ENCODE measurements at places on chromosomes 7 and 10.

- no peak for DNase-seq
Observed at GRCh38 chr10:80204677-80205476, 460 bp downstream of the ANXA11 start.

DNA sequence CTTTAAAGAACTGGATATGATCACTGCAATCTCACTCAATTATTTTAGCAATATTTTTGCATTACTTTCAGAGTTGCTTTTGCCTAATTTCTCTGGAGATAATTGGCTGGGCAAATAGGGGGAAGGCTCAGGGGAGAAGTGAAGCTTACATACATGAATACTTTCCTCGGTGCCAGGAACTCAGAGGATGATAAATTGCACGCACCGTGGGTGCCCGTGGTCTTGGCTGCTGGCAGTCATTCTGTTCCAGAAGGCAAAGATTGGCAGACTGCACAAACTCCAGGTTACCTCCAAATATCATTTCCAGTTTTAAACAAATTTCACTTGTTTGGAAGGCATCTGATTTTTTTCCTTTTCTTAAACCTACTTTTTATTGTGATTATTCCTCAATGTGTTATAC lies 197.8 kb upstream of the TMEM72 start:
- DNase-seq: no peak

- DNase-seq: no peak
Observed at GRCh38 chr7:66460921-66461361, 167.7 kb upstream of the KCTD7 start.

DNA sequence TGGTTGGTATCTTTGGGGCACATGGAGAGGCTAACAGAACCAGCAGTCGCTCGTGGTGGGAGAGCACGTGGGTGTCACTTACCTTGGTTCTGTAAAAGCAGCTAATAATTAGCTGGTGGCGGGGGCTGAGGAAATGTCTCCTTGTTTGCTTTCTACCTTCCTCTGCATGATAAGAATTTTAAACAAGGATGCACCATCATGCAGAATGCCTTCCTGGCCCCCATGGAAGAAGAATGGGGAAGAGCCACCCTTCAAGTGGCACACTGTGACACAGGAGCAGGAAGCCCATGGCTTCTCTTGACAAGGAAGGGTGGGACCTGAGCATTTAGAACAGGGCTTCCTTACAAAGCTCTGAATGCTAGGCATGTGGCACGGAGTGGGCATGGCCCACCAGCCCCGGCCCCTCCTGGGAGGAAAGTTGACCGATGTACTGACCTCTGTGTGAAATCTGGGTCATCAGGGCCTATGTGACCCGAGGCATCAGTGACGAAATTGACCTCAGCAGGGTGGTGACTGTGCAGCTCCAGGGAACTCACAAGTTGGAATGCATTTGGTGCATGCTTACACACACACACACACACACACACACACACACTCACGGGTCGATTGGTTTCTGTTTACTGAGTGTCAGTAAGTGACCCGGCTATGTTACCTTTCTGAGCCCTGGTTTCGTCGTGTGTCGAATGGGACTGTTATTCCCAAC lies 116.9 kb upstream of the ANLN start:
- no peak for DNase-seq

- no peak for DNase-seq
Observed at GRCh38 chr7:118575393-118575948, 351.0 kb downstream of the ANKRD7 start.

GRCh38 chr10:29631049-29631339 lies 3.8 kb downstream of the SVIL start:
- no peak for DNase-seq

DNA sequence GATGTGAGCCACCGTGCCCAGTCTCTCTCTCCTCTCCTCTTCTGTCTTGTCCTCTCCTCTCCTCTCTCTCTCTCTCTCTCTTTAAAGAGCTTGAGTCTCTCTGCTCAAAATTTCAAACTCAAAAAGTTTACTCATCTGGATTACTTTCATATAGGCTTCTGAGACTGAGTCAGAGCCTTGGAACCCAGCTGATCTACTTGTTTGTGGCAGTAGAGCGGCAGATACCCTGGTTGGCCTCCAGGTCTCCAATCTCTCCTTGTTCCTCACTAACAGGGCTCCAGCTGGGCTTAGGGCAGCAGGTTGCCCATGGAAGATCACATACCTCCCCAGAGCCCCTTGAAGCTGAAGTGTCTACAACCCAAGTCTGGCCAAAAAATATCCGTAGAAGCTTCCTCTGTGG lies 51.0 kb downstream of the HHEX start:
- no peak for DNase-seq

All from left renal cortex interstitium (tissue), 4 donors.